ENCODE measurements at places on chromosomes 7 and 10.

DNA sequence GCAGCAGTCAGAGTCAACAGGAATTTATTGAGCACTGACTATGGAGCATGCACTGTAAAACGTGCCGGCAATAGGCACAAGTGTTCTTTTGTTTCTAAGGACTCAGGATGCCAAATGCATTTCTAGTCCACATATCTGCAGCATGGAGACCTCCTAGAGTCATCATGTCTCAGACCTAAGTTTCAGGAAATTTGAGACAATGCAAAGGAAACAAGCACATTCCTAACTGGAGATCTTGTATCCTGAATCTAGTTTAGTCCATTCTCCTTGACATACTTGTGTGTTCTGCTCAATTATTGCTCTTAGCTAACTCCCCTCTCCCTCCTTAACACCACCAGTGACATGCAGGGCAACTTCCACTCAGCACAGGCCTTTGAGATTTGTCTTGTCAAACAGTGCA is 173.2 kb downstream of the ZNF438 start:
- DNase-seq: no peak

GRCh38 chr7:48049850-48050249 is 14.5 kb downstream of the C7orf57 start:
- DNase-seq: no peak

- DNase-seq: no peak
Measured at GRCh38 chr10:22372917-22373316, 27.6 kb downstream of the SPAG6 start.

DNA sequence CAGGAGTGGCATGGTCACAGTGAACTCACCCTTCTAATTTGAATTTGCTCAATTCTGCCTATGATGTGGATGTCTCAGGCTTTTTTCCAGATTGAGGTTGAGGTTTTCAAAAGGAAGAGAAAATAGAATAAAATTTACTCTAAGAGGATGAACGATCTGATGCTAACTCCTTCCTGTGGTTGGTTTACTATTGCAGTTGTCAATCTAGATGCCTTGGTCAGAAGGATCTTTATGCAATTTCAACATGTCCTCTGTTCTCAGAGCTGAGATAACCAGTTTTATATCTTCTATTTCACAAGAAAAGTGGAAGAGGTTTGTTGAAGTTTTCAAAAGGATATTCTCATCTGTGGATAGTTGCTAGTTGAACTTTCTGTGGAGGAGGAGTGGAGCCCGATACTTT is 150.7 kb upstream of the WDR11 start:
- no peak for DNase-seq

GRCh38 chr7:116679500-116679899 is 7.5 kb downstream of the MET start:
- DNase-seq: no peak

- no peak for DNase-seq
Measured at GRCh38 chr10:132143162-132143561, 43.6 kb upstream of the DPYSL4 start.

DNA sequence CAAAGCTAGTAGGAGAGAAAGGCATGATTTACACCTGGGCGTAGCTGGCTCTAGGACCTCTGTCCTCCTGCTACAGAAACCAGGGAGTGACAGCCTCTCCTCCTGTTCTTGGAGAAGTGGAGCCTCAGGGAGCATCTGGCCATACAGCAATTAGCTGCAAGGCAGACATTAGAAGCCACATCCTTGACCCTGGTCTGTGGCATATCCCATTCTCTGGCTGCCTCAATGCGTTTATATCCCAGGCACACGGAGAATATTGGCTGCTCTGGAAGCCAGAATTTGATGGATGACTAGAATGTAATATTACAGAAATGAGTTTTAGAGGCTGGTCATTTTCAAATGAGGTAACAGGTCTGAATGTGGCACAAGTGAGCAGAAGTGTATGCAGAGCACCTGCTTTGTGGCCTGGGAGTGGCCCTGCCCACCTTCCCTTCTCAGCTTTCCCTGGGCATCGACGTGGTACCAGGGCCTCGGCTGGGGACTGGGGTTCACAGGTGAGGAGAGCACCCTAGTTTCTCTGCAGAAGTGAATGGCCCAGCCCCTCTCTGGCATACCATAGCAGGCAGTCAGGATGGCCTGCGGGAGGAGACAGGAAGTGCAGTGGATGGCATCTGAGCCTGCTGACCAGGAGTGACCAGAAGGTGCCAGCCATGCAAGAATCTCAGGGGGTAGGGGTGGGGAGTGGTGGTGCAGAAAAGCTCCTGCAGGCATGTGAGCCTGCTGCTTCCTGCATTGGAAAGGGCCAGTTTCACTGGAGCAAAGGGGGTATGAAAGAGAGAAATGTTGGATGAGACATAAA is 367.2 kb upstream of the ZNF32 start:
- DNase-seq: no peak

DNA sequence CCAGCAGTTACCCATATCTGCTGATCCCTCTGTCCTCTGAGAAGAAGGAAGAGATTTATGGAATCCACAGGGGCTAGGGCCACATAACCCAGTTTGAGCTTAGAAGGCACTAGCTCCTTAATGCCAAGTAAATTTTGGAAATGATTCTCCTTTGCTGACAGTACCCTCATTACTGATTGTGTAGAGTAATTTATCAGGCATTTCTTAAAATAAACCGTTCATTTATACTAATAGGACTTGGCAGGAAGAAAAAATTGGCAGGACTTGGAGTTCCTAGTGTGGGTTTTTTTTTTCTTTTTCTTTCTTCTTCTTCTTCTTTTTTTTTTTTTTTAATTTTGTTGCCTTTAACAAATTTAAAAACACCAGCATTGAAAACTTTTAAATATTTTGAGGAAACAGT is 645.7 kb downstream of the SUGCT start:
- no peak for DNase-seq

- no peak for DNase-seq
Measured at GRCh38 chr10:34049887-34050286, 715.4 kb upstream of the NRP1 start.

DNA sequence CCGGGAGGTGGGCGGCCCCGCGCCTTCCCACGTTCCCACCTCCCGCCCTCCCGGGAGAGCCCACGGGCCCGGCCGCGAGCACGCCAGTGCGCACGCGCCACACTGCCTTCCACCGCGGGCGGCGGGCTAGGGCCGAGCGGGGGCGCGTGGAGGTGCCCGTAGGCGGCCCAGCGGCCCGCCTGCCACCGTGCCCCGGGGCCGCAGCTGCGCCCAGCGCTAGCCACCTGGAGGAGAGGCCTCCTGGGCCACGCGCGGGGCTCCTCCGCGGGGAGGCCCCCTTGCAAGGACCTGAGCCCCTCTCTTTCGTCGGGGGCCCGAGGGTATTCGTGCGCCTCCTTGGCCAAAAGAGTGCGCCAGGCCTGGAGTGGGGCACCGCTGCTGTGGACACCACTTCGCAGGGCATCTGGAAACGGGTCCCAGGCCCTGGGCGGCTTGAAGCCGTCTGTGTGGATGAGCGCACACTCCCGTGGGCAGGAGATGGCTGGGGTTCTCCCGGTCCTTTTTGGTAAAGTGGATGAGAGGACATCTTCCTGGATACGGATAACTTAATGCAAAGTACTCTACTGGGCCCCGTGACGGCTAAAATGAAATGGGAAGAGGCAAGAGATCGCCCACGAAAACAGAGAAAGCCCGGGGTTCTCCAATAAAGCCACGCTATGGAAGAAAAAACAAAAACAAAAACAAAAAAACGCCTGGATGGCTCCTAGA is 9.0 kb upstream of the EBF3 start:
- DNase-seq: no peak

GRCh38 chr10:12228851-12229250 is 32.9 kb downstream of the CDC123 start:
- DNase-seq: no peak

- no peak for DNase-seq
Measured at GRCh38 chr10:125982260-125982948, 86.0 kb downstream of the FANK1 start.

DNA sequence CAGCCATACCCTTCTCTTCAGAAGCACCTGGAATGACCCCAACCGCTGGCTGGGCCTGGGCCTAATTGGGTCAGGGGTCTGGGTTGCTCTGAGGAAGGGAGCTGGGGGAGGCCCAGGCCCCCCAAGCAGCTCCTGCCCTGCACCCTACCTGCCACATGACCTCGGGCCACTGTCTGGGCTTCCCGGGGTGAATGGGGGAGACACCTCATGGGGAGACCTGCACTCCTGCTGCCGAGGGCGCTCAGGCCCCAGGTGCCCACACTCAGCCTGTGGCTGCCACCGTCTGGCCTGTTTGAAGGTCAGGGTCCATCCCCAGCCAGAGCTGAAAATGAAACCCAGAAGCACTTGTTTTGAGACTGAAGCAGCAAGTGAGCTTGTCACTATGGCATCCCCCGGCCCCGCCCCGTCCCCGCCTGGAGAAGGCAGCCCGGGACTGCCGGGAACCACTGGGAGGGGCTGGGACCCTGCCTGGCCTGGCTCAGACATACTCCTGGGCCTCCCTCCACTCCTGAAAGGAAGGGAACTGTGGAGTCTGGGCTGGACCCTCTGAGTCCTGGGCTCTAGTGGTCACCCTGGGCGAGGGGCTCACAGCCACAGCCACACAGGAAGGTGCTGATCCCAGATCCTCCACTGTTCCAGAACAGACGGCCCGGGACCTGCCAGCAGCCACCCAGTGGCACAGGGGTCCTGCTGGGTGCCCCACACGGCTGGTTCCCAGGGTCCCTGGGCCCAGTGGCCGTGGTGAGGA is 7.4 kb upstream of the MICALL2 start:
- no peak for DNase-seq

GRCh38 chr7:42940985-42941847 is 9.0 kb downstream of the MRPL32 start:
- no peak for DNase-seq

- no peak for DNase-seq
Measured at GRCh38 chr10:110022716-110023504, 15.1 kb downstream of the ADD3 start.

DNA sequence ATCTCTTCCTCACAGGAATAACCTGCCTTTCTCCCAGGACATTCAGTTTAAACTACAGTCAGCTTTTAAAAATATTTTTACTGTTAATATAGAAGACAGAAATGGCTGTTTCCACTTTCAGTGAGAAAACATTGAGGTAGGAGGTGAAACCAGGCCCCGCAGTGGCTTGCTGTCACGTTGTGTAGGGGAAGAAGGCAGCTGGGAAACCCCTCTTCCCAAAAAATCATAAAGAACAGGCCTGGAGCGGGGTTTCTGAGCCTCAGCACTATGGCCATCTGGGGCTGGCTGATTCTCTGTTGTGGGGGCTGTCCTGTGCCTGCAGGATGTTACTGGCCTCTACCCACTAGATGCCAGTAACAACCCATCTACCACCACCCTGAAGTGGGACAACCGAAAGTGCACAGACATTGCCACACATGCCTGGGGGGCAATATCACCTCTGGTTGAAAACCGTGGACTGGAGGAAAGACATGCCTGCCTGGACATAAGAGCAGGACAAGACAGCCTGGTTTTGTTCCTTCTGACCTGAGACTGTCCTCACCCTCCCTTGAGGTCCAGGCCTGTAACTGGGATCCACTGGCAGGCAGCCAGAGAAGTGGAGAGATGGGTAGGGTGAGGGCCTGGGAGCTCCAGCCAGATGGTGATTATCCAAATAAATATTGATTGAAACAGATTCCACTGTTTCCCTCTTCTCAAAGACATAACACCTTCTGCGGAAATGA is 43.9 kb downstream of the KCNH2 start:
- DNase-seq: no peak

DNA sequence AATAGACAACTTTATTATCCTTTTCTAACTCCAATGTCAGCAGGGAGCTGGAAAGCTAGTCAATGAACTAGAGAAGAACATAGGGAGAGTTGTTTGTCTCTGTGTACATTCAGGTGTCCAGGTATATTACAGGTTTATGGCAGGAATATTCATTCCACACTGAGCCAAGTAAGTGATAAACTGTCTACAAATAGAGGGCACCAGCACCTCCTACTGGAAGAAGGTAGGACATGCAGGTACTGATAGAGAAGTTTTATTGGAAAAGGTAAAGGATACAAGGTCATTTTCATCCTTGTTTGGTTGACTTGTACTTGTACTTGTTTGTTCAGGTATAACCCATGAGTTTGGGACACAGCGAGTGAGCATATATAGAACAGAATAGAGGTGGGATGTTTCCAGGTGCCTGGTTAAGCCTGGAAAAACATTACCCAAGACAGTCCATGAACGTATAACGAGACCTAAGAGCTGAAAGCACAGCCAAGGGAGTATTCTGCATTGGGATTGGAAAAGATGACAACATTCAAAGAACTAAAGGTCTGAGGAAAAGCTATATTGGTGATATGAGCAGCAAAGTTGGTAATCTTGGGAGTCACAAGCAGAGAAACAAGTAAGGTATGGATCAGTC is 61.4 kb upstream of the PPP1R3C start:
- no peak for DNase-seq

GRCh38 chr7:7577888-7578287 is 11.2 kb downstream of the MIOS start:
- DNase-seq: no peak

GRCh38 chr7:136533732-136534131 is 334.7 kb upstream of the CHRM2 start:
- DNase-seq: no peak

GRCh38 chr10:60031664-60032063 is 125.3 kb upstream of the CCDC6 start:
- no peak for DNase-seq

- no peak for DNase-seq
Measured at GRCh38 chr7:137981668-137982067, 20.2 kb downstream of the CREB3L2 start.

DNA sequence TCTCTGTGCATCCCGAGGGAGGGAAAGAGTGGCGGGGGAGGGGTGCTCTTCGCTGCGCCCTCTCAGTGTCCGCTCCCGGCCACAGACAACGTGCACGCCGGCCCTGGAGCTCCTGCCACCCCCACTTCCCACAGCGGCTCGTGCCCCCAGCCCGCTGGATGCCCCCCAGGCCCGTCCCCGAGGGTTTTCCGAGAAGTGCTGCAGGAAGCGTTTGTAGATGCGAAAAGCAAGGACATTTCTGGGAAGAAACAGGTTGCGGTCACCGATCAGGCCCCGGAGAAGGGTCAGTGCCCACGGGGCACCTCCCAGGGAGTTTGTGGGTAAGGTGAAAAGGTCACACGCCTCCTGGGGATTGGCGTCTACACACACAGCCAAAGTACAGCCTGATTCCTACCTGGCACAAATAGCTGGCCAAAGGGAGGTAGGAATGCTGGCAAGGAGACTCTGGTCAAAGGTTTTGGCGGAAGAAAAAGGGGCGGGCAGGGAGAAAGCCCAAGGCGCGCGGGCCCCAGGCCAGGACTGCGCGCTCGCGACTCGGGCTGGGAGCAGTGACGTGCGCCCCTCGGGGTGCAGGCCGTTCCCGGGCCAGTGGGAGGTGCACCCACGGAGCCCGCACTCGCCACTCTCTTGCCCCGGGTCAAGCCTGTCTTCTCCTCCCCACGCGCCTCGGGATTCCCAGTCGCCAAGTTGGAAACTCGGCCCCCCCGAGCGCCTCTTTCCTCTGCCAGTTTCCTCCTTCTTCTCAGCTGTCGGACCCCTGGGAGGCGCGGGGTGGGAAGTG is 1.5 kb upstream of the NRP1 start:
- DNase-seq: no peak

GRCh38 chr7:95808396-95808795 is 36.0 kb downstream of the DYNC1I1 start:
- no peak for DNase-seq

DNA sequence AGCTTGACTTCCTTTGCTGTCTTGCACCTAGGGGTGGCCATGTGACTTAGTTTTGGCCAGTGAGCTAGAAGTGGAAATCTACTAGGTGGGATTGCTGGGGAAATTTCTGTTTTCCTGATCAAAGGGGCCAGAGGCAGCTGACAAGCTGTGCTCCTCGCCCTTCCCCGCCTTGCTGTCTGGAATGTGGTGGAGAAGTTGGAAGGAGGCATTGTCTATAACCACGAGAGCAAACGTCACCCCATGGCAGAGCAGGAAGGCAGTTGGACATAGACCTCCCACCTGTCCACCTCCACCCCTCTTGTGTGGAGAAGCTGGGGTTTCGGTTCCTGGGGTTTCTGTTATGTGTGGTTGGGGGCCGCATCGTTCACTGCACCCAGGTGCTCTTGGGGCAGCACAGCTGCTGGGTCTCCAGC is 7.3 kb downstream of the SFRP5 start:
- DNase-seq: no peak

All from esophagus squamous epithelium (tissue), 5 donors.